ENCODE measurements at places on chromosomes 1 and 21.

- DNase-seq = no peak
These were observed 70.6 kb downstream of the NPHP4 start for GRCh38 chr1:5921671-5922070.

GRCh38 chr1:3530926-3531818 lies 76.7 kb downstream of the ARHGEF16 start:
- DNase-seq = no peak

DNA sequence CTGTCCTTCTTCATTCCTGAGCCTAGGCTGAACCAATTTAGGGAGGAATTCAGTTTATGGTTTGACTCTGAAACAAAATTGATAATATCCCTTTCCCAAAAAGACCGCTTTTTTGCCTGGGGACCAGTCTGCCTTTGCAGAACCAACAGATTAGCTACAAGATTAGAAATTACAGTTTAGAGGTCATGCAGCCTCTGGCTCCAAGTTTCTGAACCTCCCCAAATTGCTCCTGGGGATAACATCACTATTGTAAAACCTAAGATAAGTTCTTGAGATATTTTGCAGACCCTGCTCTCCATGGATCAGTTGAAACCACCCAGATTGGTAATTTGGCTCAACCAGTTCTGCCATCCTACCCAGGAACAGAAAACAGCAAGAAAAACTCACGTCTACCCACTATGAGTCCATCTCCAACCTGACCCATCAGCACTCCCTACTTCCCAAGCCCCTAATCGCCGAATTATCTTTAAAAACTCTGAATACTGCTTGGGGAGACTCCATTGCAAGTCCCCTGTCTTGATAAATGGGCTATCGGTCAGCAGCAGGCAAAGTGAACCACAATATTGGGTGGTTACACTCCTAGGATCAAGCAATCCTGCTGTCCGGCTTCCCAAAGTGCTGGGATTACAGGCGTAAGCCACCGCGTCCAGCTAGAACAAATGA lies 605 bp upstream of the RABGGTB start:
- no peak for DNase-seq

GRCh38 chr1:21671915-21672314 lies 2.8 kb upstream of the RAP1GAP start:
- no peak for DNase-seq

DNA sequence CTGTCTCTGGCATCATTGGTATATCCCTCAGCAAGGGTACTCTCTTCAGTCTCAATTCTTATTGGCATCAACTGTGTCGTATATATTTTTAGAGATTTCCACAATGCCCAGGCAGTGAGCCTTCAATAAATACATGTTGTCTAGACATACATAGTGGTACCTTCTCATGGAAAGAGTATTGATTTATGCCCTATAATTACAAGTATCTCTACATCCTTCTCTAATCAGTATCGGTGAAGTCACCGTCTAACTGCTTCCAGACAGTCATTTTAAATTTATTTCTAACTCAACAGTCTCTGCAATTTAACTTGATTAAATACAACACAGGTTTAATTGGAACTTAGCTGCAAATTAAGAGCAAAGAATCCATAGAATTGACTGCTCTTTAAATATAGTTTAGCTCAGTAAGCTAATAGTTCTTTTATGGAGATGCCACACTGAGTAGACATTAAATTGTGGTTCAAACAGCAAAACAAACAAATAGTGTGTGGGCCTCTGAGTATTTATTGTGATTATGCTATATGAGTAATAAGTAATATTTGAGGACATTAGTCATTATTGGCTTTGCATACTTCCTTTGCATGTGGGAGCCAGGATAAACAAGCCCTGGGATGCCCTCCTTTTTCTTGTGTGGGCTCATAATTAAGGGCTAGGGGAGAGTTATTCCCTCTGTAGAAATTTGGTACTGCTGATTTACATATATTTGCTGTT lies 126.9 kb upstream of the DUSP10 start:
- no peak for DNase-seq

GRCh38 chr1:13523780-13524477 lies 10.1 kb upstream of the LRRC38 start:
- no peak for DNase-seq

DNA sequence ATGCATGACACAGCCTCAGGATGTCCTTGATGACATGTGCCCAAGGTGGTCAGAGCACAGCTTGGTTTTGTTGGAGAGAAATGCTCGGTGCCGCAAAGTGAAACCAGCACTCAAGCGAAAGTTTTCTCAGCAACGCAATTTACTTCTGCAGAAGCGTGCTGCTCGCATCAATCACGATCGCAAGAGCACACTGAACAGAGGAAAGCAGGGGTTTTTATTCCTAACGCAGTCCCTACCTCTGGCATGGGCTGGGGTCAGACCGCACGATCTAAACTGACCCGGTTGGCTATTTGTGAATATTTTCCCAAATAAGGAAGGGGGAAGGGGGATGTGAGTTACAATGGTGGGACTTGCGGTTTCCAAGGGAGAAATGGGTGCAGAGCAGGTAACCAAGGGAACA lies 809 bp upstream of the ZNF669 start:
- DNase-seq = no peak

- no peak for DNase-seq
These were observed 31.9 kb upstream of the SLC19A1 start for GRCh38 chr21:45574081-45574501.

GRCh38 chr1:170097449-170097948 lies 23.0 kb upstream of the KIFAP3 start:
- DNase-seq = no peak

- no peak for DNase-seq
These were observed 50.5 kb upstream of the IPO9 start for GRCh38 chr1:201778279-201779065.

- DNase-seq = no peak
These were observed 63.3 kb upstream of the CR1L start for GRCh38 chr1:207581496-207582153.

DNA sequence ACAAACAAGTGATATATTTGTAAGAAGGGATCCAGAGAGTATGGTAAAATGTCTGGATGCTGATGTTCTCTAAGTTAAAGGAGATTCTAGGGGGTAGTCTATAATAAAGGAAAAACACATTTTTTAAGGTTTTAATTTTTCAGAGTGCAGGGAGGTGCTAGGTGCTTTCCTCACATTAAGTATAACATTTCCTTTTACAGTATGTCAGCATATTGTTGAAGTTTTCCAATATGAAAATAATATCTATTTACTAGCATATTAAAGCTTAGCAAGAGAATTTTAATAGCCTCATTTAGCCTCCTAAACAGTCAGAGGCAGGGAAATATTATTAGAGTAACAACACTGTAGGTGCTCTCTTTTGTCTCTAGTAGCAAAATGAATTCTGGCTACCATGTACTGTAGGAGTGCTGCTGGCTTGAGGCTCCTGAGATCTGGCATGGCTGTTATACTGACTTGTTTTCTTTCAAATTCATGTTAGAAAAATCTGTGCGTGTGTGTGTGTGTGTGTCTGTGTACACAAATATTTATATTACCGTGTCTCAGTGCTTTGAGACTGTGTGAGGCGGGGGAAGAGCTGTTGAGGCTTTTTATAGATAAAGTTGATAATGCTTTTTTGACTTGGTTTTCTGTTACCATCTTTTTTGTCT lies 71.0 kb downstream of the POU2F1 start:
- no peak for DNase-seq

DNA sequence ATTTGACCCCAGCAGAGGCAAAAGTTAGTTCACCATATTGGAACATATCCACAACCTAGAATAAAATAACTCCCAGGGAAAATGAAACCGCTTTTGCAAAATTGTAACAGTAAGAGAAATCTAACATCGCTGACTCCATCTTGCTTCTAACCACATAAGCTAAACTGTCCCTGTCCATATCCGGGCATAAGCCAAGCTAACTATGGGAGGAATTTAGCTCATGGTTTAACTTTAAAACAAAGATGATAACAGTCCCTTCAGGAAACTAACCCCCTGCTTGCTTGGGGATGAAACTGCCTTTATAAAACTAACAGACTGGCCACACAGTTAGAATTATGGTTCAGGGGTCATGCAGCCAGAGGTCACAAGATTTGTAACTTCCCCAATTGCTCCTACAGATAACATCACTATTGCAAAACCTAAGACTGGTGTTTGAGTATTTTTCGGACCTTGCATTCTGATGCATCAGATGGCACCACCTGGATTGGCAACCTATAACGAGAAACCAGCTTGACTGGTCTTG lies 46.3 kb downstream of the TESK2 start:
- DNase-seq = no peak

- DNase-seq = no peak
These were observed 5.3 kb downstream of the C1orf159 start for GRCh38 chr1:1110561-1110971.

- no peak for DNase-seq
These were observed 9.6 kb upstream of the HTR6 start for GRCh38 chr1:19654886-19655717.

DNA sequence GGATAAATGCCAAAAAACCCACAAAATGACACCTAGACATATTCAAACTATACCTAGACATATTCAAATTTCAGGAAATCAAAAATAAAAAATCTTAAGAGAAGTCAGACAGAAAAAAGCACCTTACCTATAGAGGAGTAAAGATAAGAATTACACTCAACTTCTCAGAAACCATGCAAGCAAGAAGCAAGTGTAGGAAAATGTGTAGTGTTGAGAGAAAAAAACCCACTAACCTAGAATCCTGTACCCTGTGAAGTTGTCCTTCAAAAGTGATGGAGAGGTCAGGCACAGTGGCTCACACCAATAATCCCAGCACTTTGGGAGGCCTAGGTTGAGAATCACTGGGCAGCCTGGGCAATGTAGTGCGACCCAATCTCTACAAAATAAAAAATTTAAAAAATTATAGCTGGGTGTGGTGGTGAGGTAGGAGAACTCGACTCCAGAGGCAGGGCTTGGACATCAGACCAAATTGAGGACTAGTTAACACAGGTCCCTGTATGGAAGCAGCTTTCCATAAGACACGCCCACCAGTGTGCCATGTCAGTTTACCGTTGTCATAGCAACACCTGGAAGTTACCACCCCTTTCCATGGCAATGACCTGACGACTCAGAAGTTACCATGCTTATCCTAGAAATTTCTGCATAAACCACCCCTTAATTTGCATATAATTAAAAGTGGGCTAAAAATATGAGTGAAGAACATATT lies 20.7 kb downstream of the PDIK1L start:
- DNase-seq = no peak

GRCh38 chr1:12594966-12595756 lies 22.8 kb downstream of the DHRS3 start:
- DNase-seq = no peak

DNA sequence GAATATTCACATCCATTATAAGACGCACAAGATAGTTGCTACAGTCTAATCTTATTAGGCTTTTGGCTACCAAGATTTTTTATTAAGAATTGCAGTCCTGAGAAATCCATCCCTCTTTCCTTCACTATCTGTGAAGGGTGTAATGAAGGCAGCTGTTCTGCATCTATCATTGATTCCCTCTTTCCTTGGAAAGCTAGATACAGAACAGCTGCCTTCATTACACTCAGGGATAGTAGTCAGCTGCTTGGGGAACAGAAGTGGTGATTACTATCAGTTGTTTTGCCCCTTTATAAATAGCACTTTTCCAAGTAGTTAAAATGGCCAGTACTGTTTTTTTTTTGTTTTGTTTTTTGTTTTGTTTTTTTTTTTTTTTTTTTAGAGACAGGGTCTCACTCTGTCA lies 70.2 kb downstream of the IARS2 start:
- no peak for DNase-seq

GRCh38 chr1:59401581-59401980 lies 104.7 kb downstream of the FGGY start:
- no peak for DNase-seq

DNA sequence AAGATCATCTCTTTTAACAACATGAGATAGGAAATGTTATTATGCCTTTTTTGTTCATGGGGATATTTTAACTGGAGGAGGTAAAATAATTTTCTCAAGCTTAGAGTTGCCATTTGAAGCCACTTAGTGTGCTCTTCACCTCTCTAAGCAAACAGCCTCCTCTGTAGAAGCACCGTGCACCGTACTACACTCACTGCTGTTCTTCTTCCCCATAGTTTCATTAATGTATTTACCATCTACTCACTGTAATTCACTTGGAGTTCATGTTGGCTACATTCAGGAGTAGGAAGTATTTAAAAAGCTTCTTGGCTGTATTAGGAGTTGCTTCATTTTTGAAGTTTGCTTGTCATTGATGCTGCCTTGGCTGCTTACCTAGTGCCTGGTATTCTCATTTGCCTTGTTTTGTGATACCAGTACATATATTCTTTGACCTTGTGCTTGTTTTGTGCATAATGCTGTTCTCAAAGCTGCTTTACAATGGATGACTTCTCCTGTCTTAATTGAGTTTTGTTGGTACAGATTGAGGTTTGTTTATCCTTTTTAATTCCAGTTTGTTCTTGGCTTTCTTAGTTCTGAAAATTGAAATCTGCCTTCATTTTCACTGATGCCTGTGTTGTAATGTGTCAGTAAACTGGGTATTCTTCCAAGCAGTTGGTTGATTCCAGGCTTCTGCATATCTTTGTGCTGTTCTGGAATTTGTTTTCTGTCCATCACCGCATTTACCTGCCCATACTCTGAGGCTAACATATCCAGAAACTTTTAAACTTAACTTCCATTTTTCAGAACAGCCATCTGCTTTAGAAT lies 240.4 kb downstream of the HMCN1 start:
- no peak for DNase-seq

DNA sequence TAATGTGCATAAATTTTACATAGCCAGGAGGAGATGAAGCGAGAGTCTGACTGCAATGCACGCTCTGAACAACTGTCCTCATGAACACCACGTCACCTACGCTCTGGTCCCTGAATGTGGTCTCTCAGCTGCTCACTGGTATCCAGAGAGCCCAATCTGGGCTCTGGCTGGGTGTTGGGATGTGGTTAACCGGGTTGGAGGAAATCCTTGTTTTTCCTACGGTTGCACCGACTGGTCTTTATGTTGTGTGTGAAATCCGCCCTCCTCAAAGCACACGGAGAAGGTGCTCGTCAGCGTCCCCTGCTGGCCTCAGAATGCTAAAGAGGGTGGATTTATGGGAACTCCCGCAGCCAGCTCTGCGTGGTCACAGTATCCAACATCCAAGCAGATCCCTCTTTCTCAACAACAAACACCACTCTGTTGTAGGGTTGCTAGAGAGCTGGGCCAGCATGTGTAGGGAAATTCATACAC lies 51.8 kb upstream of the FAM89A start:
- DNase-seq = no peak

Measured in NK-92 treated with Interleukin-12 subunit alpha and Interleukin-12 subunit beta, amount 100 ng/mL, for 24 hours (cell line).